Esophagus squamous epithelium (tissue), 5 donors: ENCODE measurements at places on chromosomes 1 and 21.
A peak's percentile ranks its signal among the peaks of the same experiment; 100 is the strongest.

- DNase-seq = no peak
These were observed 39.7 kb downstream of the UBE2U start for GRCh38 chr1:64242895-64243756.

GRCh38 chr21:35703704-35704103, 356.6 kb downstream of the SETD4 start:
- no peak for DNase-seq

- DNase-seq = no peak
These were observed 24.2 kb downstream of the NCF2 start for GRCh38 chr1:183566026-183566425.

DNA sequence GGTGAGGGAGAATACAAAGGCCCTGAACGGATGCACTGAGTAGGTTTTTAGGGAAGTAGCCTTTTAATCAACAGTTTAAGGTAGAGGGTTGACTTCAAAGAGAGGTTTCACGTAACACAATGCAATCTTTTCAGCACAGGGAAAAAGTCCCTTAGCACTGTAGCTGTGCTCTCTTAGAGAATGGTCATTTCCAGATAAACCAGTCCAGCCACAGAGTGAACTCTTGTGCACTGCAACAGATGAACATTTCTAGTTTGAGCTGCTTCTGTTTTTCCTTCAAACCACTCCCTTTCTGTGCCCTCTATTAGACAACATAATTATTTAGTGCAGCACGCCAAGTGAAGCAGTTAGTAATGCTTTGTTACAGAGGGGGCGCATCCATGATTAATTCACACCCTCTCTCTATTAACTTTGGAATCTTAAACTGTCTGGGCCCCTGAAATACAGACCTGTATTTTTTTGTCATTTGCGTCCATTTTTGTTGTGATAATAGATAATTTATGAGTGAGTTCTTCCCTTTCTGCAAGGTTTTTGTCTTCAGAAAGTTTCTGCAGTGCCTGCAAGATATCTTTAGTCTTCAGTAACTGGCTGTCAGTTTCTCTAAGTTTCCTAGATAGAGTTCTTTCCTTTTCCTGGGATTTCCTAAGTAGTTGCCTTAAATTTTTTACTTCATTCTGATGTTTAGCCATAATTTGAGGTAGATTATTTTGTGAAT, 22.9 kb downstream of the LCA5L start:
- no peak for DNase-seq

GRCh38 chr1:150912623-150913022, 13.5 kb upstream of the SETDB1 start:
- no peak for DNase-seq

DNA sequence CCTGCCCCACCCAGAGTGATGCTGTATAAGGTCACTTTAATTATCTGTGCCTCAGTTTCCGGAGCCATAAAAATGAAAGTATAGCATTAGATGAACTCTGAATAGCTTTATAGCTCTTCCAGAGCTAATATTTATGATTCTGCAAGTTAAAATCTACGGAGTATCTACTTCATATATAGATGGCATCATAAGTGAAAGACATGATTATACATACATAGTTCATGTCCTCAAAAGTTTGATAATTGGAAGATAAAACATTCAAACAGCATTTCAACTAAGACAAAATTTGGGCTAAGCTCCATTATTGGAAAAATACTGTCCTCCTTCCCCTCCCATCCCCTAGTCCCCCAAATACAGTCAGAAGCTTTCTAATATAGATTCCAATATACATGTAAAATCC, 4.2 kb downstream of the AKT3 start:
- DNase-seq = no peak

DNA sequence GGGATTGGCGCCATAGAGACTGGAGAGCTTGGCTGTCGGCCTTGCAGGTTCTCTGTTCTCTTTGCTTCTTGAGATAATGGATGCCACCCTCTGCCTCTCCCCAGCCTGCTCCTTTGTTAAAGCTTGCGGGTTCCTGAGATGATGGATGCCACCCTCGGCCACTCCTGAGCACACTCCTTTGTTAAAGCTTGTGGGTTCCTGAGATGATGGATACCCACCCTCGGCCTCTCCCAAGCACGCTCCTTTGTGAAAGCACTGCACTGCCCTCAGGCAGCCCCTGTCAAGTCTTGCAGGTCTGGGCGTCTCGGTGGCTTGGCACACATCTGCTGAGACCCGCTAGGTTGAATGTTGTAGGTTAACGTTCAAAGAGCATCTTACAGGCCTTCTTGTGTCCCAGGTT, 76.5 kb downstream of the SCCPDH start:
- DNase-seq = no peak

GRCh38 chr1:107604825-107605224, 360.2 kb downstream of the VAV3 start:
- DNase-seq = no peak

DNA sequence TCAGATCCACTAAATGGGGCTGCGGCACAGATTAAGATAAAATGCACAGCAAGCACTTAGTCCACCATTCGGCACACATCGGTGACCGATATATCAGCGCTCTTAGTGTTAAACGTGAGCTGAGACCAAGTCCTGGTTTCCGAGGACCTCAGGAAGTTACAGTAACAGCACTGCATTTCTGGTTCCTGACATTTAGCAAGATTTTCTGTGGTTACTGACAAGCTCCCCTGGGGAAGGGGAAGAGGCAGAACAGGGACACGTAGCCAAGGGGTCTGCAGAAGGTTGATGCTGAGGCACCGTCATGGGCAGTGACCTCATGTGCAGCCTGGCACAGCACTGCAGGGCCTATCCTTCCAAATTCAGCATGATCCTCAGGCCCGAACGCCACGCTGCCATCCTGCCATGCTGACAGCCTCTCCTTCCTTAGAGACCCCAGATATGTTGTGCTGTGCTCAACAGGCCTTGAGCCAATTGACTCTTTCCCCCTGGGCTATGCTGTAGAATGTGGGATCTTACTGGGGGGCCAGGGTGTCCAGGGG, 13.4 kb upstream of the PEF1 start:
- DNase-seq = no peak

GRCh38 chr1:32066489-32066873, 6.3 kb upstream of the TMEM39B start:
- peak; percentile 12 for DNase-seq

GRCh38 chr1:99669821-99670220, 23.9 kb downstream of the PALMD start:
- DNase-seq = no peak

DNA sequence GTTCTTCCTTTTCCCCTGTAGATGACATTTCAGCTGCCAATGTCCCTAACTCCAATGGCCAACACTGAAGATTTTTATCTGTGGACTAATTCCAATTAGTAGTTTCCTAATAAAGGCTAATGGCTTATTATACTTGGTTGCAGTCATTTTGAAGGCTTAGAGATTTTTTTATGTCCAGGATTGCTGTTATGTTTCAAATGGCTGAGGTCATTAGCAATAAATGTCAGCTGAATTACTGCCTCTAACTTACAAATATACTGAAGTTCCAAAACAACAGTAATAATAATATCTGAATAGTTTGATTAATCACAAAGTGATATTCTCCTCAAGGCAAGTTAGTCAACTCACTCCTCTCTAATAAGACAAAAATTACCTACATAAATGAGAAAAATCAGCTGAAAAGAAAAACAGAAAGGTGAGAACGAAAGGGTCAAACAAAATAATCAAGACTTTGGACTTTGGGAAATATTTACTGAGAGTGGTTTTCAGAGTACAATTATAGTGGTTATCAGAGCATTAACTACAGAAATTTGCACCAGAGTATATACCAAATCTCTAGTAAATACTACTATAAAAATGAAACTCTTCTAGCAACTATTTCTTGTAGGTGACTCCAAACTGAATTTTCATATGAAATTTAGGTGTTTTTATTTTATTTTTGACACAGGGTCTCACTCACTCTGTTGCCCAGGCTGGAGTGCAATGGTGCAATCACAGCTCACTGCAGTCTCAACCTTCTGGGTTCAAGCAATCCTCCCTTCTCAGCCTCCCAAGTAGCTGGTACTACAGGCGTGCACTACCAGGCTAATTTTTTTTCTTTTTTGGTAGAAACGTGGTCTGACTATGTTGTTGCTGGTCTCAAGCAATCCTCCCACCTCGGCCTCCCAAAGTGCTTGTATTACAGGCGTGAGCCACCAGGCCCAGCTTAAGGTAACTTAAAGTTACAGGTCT, 3.5 kb downstream of the ZZZ3 start:
- no peak for DNase-seq

DNA sequence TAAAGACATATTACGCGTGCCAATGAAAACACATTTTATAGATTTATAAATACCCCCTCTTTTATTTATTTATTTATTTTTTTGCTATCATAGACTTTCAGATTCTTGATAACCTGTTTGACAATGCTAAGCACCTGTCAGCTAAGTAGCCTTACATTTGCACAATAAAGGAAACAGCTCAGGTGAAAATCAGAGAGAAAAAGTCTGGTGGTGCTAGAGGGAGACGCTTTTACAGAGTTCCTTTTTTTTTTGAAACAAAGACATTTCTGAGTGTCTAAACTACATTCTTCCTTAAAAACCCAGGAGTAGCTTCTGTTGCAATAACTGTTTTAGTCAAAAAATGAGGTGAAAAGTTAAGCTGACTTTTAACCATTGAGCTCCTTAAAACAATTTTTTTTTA, 1611.6 kb downstream of the NCAM2 start:
- no peak for DNase-seq

- no peak for DNase-seq
These were observed 65.0 kb downstream of the ABL2 start for GRCh38 chr1:179164494-179164893.

DNA sequence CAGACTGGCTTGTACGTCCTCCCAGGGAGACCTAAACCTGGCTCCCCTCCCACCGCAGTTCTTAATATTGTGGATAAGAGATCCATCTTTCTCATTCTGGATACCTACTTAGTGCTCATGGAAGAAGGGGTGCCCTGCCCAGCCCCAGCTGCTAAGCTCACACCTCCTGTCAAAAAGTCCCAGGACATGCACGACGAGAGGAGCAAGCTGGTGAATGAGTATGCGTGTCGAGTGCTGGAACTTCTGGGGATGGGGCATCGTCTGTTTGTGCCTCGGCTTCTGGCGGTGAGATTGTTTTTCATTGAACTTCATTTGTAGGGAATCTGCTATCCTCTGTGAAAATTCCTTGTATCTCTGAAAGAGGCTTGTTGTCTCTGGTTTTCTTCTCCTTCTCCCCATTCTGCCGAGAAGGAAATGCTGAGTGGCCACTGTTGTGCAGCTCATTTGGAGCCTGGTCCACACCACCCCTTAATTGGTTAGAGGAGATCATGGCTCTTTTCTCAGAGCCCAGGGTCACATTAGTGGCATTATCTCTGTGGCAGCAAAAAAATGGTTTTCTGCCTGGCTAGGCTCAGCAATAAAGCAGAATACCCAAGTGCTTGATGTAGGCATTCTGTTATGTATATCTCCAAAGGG, 199.4 kb upstream of the CACYBP start:
- no peak for DNase-seq

- no peak for DNase-seq
These were observed 417.6 kb downstream of the NPHP4 start for GRCh38 chr1:5574641-5575040.

DNA sequence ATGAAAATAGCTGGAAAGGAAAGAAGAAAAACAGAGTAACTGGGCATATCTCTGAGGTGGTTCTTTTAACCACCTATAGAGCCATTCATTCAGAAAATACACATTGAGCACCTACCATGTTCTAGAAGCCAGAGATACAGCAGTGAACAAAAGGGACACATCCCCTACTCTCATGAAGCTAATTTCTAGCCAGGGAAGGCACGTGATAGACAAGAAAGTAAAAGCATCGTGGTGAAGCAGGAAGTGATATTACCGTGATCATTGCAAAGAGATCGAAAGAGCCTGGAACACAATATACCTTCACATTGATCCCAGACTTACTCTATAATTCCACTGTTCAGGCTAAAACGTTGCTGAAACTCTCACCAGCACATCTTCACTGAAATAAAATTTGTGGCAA, 76.0 kb downstream of the TIAM1 start:
- DNase-seq = no peak

GRCh38 chr1:71343686-71344416, 263.0 kb upstream of the ZRANB2 start:
- no peak for DNase-seq

DNA sequence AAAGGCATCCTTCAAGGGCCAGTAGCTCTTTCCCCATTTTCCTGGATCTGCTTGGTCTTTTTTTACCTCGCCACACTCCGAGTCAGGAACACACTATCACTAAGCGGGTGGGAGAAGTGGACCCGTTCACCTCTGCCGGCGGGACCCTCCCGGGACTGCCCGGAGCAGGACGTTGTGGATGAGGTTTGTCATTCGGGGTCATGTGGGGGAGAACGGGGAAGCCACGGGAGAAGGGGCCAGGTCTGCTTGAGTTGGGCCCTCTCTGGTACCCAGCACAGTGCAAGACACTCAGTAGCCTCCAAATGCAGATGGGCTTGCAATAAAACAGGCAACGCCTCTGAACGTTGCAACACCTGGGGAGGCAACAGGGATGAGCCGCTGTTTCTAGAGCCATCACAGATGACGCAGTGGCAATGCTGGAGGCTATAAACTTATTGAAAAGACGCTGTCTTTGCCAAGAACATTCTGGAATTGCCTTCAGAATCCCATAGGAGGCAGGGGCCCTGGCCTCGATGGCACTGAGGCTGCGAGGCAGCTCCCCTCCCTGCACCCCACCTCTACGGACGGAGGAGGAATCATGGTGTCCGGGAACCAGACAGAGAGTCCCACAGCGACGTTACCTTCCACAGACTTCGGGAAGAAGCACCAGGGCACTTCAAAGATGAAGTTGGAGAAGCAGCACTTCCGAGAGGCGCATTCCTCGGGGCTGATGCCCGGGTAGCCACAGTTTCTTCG, 3.8 kb downstream of the TFF2 start:
- no peak for DNase-seq

DNA sequence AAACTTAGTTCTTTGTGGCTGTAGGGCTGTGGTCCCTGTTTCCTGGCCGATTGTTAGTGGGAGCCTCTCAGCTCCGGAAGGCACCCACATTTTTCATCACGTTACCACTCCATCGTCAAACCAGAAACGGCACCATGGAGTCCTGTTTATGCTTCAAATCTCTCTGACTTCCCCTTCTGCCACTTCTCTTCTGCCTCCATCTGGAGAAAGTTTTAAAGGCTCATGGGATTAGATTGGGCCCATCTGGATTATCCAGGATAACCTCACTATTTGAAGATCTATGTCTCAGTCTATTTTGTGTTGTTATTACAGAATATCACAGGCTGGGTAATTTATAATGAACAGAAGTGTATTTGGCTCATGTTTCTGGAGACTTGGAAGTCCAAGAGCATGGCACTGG, 19.3 kb upstream of the IL22RA1 start:
- DNase-seq = no peak

DNA sequence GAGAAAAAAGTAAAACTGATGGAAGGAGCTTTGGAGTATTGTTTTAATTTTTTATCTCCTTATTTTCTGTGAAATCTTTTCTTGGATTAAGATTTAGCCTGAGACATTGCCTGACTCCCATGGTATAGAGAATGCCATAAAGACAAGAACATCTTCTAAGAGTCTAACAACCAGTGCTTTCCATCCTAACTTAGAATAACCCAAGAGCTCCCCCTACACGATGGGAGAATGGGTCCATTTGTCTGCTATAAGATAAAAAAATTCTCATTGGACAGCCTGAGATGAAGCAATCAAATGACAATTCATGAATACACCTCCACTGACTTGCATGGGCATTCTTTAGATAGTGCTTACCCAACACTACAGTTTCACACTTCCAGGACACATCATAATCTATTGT, 478.1 kb downstream of the TTLL7 start:
- DNase-seq = no peak
